ENCODE measurements at places on chromosomes 3 and 15. TPM values are rescaled to one million over a fixed set of nuclear protein-coding genes. Genes with fewer than 3 reads are reported as not detected.
A peak's percentile ranks its signal among the peaks of the same experiment; 100 is the strongest.

DNA sequence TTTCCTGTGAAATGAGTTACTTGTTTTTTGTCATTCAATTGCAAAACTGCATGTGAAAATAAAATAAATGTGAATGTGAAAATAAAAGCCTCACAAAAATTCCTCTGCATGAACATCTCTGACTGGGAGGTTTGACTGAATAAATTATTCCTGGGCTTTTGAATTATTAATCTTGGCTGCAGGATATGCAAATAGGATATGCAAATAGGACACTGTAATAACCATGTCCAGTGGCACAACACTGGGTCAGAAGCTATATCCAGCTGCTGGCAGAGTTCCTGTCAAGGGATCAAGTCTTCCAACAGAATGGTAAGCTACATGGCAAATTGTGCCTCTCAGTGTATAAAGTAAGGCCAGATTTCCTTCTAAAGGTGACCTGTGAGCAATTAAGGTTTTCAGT is at the start of gene SUCNR1:
Gene SUCNR1 (plus strand): TSS at position 246 of the 400 bp plus-strand sequence. CDS start 6,250 bp downstream, outside the sequence.
- no peak for DNase-seq

- DNase-seq: peak; percentile 28
Observed at GRCh38 chr15:38440353-38441129, 13.4 kb upstream of the FAM98B start.

GRCh38 chr3:88469216-88469615 is 319.5 kb downstream of the C3orf38 start:
- DNase-seq: no peak

- no peak for DNase-seq
Observed at GRCh38 chr3:63966871-63967270, 54.7 kb upstream of the SCAANT1 start.

GRCh38 chr15:91780387-91780786 is 73.1 kb upstream of the SLCO3A1 start:
- DNase-seq: no peak

DNA sequence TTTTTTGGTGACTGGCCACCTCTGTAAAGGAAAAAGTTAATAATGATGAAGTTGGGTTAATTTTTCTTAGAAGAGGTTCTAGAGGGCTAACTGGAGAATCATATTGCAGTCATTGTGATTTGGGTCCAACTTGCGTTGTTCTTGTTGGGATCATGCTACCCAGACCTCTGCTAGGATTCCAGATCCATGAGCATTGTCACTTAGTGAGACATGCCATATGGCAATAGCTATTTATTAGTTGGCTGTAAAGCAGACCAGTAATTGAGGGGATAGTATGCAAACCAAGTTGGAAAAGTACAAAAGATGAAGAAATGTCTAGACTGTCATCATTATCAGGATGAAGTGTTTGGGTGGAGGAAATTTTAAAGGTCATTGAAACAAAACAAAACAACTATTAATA is 30.7 kb upstream of the P2RY12 start:
- DNase-seq: no peak

GRCh38 chr3:102512734-102513504 is 78.1 kb downstream of the ZPLD1 start:
- no peak for DNase-seq

DNA sequence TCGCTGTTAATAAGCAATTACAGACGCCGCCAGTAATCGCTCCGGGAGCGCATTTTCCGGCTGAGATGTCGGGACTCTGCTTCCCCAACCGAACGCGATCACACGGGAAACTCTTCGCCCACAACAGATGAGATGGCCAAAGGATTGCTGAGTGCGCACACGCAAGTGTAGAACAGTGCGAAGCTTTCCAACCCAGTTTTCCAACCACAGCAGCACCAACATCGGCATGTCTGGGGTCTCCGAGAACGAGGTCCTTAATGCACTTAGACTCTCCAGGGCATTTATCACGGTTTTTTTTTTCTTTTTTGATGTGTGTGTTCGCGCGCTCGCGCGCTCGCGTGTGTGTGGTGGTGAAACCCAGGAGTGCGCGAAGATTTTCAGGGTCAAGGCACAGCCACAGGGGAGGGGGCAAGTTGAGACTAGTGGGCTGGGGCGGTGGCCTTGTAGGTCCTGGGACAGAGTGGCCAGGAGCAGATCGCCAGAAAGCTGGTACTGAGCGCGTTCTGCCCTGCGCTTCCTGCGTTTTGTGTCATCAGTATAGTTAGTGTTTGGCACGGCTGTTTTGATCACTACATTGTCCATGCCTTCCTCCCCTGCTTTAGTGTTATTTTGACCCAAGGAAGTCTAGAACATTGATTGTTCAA is 1.8 kb upstream of the EOMES start:
- DNase-seq: no peak

DNA sequence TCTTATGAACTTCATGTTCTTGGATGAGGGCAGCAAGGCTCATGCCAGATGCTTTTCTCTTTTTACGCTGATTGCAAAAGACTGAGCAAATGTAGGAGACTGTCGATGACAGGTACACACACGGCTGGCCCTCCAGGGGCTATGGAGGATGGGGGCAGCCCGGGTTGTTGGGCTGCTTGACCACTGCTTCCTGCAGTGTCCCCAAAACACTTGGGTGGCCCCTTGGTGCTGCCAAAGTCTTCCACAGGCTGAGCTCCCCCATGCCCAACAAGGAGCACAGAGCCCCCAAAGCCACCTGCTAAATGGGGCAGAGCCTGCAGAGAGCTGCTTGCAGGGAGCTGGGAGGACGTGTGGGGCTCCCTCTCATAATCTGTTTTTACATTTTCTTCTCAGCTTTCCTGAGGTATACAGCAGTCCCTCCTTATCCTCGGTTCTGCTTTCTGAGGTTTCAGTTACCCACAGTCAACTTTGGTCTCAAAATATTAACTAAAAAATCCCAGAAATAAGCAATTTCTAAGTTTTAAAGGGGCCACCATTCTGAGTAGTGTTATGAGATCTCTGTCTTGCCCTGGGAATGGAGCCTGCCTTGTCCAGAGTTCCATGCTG is 7.3 kb downstream of the PRR23E start:
- peak; percentile 11 for DNase-seq

DNA sequence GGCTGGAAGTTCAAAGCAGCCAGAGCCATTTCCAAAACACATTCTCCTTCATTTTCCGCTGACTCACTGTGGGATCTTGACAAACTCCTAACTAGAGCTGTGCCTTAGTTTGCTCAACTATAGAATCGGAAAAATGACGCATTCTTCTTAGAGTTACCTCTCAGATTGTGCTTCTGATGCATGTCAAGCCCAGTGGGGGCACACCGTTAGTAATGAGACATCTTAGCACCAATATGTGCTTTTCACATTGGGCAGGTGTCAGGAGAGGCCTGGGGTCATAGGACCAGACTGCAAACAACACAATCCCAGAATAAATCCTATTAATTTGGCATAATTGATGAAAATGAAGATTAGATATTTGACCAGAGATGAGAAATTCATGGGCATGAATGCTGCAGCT is 71.3 kb upstream of the UBE3A start:
- DNase-seq: no peak

DNA sequence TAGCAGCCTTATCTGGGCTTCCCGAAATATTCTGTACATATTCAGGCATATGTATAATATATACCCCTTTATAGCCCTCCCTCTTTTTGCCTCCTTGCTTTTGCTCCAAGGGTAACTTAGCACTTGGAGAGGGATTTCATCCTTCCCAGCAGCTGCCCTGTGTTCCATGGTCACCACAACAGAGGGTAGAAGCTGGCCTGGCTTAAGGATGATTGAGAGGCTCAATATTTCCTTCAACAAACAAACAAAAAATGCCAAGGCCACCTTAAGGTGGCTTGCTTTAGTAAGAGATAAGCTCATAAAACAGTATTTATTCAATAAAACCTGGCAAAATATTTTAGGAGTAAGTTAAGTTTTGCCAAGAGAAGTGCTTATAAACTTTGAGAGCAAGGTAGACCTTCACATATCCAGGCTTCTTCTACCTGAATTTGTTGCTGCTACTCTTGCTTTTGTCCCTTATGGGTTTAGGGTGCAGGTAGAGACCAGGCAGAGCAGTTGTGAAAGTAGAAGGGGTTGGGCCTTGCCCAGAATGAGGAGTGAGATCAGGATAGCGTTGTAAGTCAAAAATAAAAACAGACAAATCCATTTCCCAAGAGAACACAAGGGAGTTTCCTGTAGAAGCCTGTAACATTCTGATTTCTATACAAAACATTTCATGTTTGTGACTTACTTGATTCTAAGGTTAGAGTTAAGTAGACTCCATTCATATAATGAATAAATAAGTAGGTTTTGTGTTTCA is 52.7 kb upstream of the ATOSA start:
- no peak for DNase-seq

GRCh38 chr3:70218471-70218870 is 94.0 kb downstream of the MDFIC2 start:
- no peak for DNase-seq

- no peak for DNase-seq
Observed at GRCh38 chr15:80490431-80490990, 86.3 kb downstream of the ARNT2 start.

- DNase-seq: no peak
Observed at GRCh38 chr3:151174351-151174750, 28.7 kb downstream of the GPR171 start.

- DNase-seq: no peak
Observed at GRCh38 chr3:192435241-192435640, 292.1 kb downstream of the FGF12 start.

- DNase-seq: no peak
Observed at GRCh38 chr3:72682936-72683452, 165.3 kb downstream of the SHQ1 start.

DNA sequence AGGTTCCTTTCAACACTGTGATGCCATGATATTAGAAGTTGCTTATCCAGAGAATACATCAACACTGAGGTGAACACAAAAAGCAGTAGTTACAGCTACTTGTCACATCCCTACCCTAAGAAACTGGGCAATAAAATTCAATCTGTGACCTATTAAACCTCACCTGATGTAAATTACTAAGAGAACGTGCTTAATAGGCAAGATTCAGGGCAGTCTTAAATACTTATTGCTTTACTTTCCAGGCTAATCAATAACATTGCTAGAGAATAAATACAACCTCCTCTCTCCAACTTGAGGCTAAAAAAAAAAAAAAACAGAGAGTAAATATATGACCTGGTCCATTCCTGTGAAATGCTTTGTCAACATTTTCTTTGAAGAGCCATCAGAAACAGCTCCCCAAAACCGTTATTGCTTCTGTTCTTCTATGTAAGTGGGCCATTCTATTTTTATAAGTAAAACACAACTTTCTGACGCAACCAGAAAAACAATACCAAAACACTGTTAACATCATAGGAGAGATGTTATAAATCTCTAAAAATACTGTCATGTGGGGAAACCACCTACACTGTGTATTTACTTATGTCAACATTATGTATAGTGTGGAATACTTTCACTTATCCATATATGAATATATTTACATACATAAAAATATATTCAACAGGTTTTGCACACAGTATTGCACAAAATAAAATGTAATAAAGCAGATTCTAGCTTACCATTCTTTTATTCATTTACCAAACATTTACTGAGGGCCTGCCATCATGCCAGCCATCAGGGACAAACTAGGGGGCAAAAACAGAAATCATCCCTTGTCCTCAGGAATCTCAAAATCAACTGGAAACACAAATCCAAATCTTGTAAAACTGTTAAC is 2.7 kb downstream of the NKIRAS1 start:
- DNase-seq: no peak

- DNase-seq: no peak
Observed at GRCh38 chr3:13323822-13324221, 96.3 kb downstream of the NUP210 start.

GRCh38 chr3:58824285-58824684 is 157.7 kb upstream of the FAM3D start:
- DNase-seq: peak; percentile 27

DNA sequence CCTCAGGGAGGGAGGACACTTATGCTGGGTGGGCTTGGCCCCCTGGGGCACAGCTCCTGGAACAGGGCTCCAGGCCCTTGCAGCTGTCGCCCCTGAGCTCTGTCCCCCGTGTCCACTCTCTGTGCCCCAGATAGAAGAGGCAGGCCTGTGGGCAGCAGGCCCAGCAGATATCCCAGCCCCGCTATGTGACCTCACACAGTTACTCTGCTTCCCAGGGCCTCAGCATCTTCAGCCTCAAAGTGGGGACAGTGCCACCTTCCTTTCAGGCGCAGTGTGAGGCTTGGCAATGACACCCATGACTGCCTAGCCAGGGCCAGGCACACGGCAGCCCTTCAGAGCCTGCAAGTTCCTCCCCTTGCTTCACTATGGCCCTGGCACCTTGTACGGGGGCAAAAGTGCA is 98.4 kb downstream of the IQSEC1 start:
- DNase-seq: peak; percentile 64

GRCh38 chr3:64042952-64043351 is 19.7 kb upstream of the PSMD6 start:
- no peak for DNase-seq

DNA sequence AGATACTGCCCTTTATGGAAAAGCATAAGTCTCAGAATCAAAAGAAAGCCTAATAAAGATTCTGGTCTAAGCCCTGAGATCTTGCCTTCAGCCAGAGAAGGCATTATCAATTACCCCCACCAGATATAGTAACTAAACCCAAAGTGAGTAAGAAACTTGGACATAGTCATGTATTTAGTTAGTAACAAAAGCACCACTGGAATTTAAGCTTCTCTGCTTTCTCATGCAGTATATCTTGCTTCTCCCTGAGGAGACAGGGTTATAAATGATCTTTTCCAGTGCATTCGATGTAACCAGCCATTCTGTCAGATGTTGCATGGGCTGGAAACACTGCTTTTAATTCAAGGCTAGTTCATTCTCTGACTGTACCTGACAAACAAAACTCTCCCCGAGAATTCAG is 946.7 kb downstream of the NAALADL2 start:
- no peak for DNase-seq

- DNase-seq: no peak
Observed at GRCh38 chr3:143146486-143147274, 27.1 kb downstream of the CHST2 start.

GRCh38 chr3:16905704-16906103 is 20.9 kb downstream of the PLCL2 start:
- no peak for DNase-seq

DNA sequence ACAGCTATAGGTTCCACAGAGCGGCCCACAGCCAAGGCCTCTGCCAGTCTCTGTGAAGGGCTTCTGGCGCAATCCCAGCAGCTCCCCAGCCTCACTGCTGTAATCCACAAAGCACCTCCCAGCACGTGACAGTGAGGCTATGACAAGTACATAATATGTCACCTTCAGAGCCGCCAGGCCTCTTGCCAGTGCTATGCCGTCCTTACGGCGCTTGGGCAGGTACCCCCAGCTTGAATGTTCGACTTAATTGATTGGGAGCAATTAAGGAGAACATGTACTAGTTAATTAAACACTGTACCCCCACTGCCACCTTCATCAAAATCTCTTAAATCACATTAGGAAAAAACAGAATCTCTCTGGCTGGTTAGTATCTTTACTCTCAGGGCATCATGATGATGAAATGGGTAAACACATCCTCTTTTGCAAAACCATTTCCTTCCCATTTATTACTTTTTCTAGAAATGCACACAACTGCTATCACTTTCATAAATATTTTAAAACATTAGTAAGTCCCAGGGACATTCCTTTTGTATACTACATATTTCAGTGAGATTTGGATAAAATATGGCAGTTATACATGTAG is 169.9 kb downstream of the XXYLT1 start:
- DNase-seq: peak; percentile 78

- DNase-seq: no peak
Observed at GRCh38 chr15:66753687-66754377, 51.8 kb downstream of the SMAD6 start.

GRCh38 chr3:136844724-136845123 is 17.3 kb upstream of the NCK1 start:
- no peak for DNase-seq

GRCh38 chr15:78280319-78281072 is 16.1 kb downstream of the DNAJA4 start:
- DNase-seq: no peak

The ARPIN gene
- 13.4 TPM for total RNA-seq

The SI gene
- total RNA-seq: not detected

The GPR27 gene
- 3.2 TPM for total RNA-seq

The DCLK3 gene
- total RNA-seq: 0.16 TPM

The BSN gene
- 0.45 TPM for total RNA-seq

The CADM2 gene
- total RNA-seq: 1.7 TPM

Measured in heart left ventricle (tissue), 16 donors.